ENCODE measurements at places on chromosomes 4 and X.

GRCh38 chr4:179307297-179308136 lies 1865.3 kb upstream of the AGA start:
- peak; percentile 10 for DNase-seq

DNA sequence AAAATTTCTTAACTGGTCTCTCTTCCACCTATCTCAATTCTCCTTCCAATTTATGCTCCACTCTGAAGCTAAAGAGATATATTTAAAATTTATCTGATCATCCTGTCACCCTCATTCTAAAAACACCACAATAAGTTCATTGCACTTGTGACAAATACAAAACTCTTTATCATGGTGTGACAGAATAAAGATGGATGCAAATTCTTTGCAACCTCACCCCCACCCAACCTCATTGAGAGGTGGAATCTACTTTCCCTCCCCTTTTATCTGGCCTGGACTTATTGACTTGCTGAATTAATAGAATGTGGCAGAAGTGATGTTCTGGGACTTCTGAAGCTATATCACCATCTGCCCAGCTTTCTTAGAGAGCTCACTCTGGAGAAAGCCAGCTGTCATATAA lies 46.5 kb downstream of the IDS start:
- no peak for DNase-seq

GRCh38 chr4:144910723-144911122 lies 187.3 kb downstream of the ANAPC10 start:
- DNase-seq, result no peak

- DNase-seq, result no peak
These were observed 48.7 kb upstream of the BCOR start for GRCh38 chrX:40146262-40147125.

GRCh38 chrX:152641996-152642395 lies 4.3 kb downstream of the GABRQ start:
- peak; percentile 13 for DNase-seq

DNA sequence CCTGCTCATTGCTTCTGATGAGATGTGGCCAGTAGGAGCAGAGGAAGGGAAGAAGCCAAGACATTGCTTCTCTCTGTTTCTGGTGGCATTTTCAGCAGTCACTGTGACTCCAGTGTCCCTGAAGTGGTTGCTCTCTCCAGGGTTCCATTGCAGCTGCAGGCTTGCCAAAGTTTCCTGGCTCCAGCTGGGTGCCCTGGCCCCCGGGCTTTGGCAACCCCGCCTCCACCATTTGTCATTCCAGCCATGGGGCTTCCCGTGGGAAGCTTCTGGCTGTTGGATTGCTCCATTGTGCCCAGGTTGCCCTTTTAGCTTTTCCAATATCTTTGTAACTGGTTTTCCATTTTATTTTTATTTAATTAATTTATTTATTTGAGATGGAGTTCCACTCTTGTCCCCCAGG lies 12.7 kb downstream of the FGFBP1 start:
- no peak for DNase-seq

GRCh38 chr4:168522356-168522755 lies 25.5 kb downstream of the PALLD start:
- DNase-seq, result no peak

DNA sequence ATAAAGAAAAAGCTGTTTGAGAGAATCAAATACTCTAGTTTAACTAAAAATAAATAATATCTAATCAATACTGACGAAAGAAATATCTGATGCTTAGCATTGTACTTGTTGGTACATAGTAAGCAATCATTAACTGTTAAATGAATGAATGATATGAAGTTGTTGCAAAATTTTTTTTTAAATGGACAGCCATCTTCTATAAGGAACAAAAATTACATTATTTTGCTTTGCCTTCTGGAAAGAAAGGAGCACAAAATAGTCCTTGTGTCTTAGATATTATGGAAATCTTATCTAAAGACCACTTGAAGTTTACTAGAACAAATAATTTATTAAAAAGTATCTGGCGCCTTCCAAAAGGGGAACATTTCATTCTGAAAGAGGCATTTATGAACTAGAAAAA lies 4.5 kb downstream of the NFKB1 start:
- DNase-seq, result no peak

DNA sequence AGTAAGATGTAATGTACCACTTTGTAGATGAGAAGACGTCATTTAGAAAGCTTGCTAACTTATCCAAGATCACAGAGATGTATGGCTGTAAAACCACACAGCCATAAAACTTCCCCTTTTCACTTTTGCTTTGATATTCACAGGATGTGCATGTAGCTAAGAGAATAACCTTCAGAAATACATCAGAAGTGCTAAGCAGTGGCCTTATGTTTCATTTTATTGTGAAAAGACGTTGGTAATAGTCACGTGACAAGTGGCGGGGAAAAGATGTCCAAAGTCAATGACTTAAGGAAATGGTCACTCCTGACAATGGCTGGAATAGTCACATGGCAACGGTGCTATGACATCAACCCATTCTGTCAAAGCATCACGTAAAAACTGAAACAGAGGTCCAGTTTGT lies 12.9 kb upstream of the WDR17 start:
- DNase-seq, result no peak

DNA sequence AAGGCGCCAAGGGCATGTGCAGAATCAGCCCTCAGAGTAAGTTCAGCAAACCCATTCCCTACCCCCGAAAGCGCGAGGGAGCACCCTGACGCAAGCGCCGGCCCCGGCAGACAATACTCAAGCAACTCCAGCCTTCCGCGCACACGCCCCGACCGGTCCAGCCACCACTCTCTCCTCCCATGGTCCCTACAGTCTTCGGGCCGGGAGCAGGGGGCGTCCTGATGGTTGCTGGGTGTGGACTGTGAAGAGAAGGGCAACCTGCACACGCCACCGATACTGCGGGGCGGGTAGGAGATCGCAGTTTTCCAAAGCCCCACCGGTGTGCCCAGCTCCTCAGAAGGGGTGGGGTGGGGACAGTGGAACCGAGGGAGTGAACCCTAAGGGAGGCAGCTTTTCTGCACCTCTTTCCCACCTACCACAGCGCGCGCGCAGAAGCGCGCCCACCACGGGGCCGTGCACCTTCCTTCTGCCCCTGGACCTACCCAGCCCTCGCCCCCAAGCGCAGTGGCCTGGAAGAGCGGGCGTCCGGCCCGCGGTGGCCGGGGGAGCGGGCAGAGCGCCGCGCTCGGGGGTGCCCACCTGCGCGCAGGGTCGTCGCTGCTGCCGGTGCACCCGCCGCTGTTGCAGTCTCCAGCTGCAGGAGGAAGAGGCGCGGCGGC lies 650.2 kb upstream of the DIPK2B start:
- no peak for DNase-seq

DNA sequence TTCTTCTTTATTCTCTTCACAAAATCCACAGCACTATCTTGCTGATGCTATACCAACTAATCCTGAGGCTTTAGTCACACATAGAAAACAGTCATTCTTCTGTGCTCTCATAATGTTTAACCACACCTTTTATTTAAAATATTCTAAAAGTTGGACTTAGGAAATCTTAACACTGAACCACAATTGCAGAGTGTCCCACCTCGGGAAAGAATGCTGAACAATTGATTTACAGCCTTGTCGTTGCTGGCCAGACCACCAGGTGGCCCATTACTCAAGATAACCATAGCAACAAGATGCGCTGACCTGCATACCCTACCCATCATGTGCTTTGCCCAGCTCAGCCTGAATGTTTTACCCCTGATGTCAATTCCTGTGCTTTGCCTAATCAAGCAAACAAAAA lies 100.8 kb downstream of the ARSJ start:
- peak; percentile 20 for DNase-seq

DNA sequence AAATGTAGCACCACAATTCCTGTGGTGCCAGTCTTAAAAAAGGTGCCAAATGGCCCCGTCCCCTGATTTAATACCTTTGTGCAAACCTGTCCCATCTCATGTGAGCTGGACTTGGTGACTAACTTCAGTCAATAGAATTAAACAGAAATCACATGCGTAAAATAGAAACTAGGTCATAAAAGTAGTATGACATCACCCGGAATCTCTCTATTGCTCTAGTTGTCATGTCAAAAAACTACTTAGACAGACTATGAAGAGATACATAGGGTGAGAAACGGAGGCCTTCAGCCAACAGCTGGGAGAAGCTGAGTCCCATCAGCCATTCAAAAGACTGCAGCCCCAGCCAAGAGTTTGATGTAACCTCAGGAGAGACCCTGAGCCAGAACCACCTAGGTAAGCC lies 293.5 kb upstream of the HS3ST1 start:
- no peak for DNase-seq

- DNase-seq, result no peak
These were observed 179.7 kb downstream of the AMELX start for GRCh38 chrX:11472879-11473278.

- DNase-seq, result no peak
These were observed 4.3 kb downstream of the WDR44 start for GRCh38 chrX:118350221-118350620.

GRCh38 chr4:143291314-143291713 lies 45.4 kb upstream of the GAB1 start:
- DNase-seq, result no peak

- DNase-seq, result no peak
These were observed 9.9 kb downstream of the TNIP2 start for GRCh38 chr4:2745981-2746806.

DNA sequence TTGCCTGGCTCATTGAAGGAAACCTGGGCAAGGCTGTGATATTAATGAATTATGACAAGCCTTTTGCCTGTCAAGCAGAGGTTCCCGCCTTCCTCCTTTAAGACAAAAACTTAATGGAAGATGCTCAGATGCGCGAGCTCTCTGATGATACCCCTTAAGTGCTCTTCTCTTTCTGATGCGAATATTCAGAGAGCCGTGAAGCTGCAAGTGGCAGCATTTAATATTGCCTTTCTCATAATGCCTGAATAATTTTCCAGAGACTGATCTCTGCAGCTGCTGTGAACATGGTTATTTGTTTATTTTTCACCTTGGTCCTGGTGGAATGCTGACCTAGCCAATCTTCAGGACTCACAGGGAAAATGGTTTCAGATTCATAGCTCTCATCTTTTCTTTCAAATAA lies 251.8 kb downstream of the TENM3 start:
- no peak for DNase-seq

DNA sequence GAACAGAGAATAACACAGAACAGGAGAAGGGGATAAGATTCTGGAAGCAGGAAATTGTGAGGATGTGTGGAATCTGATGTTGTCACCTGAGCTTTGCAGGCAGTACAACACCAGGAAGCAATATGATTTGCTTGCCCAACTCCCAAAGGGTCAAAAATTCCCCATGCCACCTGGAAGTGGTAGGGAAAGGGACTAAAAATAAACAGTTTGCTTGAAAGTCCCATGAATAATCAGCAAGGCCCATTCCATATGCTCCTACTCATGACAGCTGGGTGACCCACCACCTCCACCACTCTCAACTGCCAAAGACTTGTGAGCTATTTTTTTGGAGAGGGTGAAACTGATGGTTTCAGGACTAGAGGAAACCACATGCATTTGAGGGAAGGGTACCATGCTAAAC lies 168.4 kb downstream of the KCNIP4 start:
- no peak for DNase-seq

DNA sequence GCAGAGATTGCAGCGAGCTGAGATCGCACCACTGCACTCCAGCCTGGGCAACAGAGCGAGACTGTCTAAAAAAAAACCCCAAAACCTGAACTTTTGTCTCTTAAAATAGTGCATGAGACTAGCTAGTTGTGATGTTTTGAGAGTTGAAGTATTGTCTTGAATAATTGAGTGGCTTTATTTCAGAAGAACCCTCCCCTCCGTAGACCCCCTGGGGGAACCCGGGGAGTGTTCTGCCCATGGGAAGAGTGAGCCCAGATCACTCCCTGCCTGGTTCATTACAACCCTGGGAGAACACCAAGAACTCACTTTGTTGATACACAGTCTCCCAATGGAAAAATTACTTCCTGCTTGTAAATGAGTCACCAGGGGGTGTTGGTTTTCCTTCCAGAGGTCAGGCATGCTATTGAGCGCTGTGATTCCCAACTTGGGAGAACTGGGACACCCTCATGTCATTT lies 65.3 kb upstream of the SHISA3 start:
- DNase-seq, result no peak

DNA sequence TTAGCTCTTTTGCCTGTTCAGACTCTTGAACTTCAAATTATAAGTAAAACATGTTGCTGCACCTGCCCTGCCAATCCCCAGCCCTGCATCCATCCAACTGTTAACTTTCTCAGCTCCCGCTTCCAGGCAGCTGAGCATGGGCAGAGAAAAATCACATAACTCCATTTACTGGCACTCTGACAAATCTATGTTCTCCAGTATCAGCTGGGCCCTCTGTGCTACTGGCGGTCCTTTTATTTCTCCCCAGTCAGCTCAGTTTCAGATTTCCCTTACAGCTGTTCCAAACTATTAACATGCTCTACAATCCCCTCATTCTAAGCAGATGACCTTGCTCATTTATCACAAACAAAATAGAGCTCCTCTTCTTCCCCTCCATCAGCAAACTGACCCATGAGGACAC lies 240.4 kb upstream of the TET2 start:
- DNase-seq, result no peak

- DNase-seq, result no peak
These were observed 310.5 kb downstream of the TENM3 start for GRCh38 chr4:182553653-182554052.

- no peak for DNase-seq
These were observed 26.2 kb upstream of the NFKB1 start for GRCh38 chr4:102474736-102475504.

DNA sequence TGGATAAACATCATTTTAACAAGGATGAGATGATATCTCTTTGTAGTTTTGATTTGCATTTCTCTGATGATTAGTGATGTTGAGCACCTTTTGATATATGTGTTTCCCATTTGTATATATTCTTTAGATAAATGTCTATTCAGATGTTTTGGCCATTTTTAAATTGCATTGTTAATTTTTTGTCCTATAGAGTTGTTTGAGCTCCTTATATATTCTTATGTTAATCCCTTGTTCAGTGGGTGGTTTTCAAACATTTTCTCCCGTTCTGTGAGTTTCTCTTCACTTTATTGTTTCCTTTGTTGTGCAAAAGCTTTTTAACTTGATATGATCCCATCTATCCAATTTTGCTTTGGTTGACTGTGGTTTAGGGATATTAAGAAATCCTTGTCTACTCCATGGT lies 606.0 kb downstream of the CCSER1 start:
- no peak for DNase-seq

GRCh38 chr4:42344749-42345148 lies 52.5 kb upstream of the SHISA3 start:
- DNase-seq, result no peak

GRCh38 chr4:84856468-84857049 lies 109.9 kb downstream of the WDFY3 start:
- no peak for DNase-seq

- no peak for DNase-seq
These were observed 223.0 kb upstream of the STS start for GRCh38 chrX:6924443-6925077.

DNA sequence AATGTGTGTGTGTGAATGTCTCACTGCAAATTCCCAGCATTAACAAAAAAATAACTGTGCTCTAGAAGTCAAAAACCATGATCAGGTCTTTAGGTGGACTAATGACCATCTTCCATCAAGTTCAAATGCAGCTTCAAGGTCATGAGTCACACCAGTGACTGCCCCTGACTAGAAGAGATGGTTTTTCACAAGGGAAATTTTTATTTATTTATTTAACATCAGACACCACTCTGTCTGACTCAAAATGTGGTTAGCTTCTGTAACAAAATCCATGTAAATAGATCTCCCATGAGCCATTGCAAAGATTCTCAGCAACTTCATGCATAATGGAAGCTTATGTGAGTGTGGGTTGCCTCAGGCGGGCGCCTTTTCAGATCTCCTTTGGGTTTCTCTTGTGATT lies 219.2 kb downstream of the KIT start:
- no peak for DNase-seq

GRCh38 chr4:99968330-99968729 lies 18.3 kb upstream of the H2AZ1 start:
- no peak for DNase-seq

Data from HuH-7 (cell line).